Karpas-422 (cell line): ENCODE measurements at places on chromosomes 11 and 22.
A peak's percentile ranks its signal among the peaks of the same experiment; 100 is the strongest.

DNA sequence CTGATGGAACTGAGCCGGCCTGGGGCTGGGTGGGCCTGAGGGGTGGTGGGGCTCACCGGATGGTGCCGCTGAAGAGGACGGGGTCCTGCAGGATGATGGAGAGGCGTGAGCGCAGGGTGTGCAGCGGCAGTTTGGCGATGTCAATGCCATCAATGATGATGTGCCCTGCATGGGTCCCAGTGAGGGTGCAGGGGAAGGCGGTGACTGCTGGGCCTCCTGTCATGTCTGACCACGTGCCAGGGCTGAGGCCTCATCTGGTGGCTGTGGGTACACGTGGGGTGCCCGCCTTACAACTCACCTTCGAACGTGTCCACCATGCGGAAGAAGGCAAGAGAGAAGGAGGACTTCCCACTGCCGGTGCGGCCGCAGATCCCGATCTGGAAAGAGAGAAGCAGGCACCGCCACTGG lies 7.1 kb upstream of the KCNJ11 start:
- DNase-seq = no peak

GRCh38 chr11:10322401-10322800 lies 17.5 kb downstream of the ADM start:
- no peak for DNase-seq

DNA sequence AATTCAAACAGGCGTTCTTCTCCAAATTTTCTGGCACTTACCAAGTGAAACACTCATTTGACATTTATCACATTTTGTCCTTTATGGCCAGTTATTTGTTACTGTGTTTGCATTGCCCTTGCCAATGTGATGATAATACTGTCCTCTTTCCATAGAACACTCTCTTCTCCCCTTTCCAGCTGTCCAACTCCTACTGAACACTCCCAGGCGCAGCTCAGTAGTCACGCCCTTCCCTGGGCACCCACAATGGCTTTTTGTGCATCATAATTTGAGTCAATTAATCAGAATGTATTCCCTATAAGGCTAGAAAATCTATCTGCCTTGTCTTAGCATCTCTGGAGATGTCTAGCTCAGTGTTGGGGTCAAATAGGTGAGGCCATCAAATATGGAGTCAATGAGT lies 21.2 kb upstream of the B3GAT1 start:
- no peak for DNase-seq

GRCh38 chr11:116641561-116642045 lies 131.2 kb downstream of the BUD13 start:
- DNase-seq = peak; percentile 63
